ENCODE measurements at places on chromosomes 3 and 15. TPM values are rescaled to one million over a fixed set of nuclear protein-coding genes. Genes with fewer than 3 reads are reported as not detected.
A peak's percentile ranks its signal among the peaks of the same experiment; 100 is the strongest.

TMEM207 gene
- polyA plus RNA-seq = 24.0 TPM

ECE2 gene
- polyA plus RNA-seq = 0.04 TPM

CDHR4 gene
- polyA plus RNA-seq = not detected

ZNF619 gene
- 8.5 TPM for polyA plus RNA-seq

TMEM212 gene
- polyA plus RNA-seq = 0.09 TPM

PPARG gene
- polyA plus RNA-seq = 25.8 TPM

CHRNA7 gene
- 26.2 TPM for polyA plus RNA-seq

SLC7A14 gene
- 2.8 TPM for polyA plus RNA-seq

CCDC191 gene
- polyA plus RNA-seq = 13.4 TPM

MUC20 gene
- 50.5 TPM for polyA plus RNA-seq

ROBO2 gene
- 101 TPM for polyA plus RNA-seq

AQP9 gene
- polyA plus RNA-seq = 0.09 TPM

IGF2BP2 gene
- 94.1 TPM for polyA plus RNA-seq

COLQ gene
- 4.0 TPM for polyA plus RNA-seq

GRCh38 chr3:187743195-187744141, 1.8 kb downstream of the BCL6 start:
- DNase-seq = no peak

GRCh38 chr15:52796753-52797520, 6.8 kb upstream of the ONECUT1 start:
- DNase-seq = no peak

DNA sequence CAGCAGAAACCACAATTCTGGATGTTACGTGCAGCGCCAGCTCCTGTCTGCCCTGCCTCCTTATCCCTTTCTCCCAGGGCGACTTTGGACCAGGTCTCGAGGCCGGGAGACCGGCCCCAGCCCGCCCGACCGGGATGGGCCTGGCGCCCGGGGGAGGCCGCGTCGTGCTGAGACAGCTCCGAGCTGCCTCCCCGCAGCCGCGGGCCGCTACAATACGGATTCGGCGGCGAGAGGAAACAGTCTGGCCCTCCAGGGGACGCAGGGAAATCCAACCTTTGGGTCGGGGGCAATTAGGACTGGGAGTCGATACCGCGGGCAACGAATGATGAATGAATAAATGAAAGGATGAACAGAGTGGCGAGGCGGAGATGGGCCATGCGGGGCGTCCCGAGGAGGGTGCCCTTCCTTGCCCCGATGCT, 537 bp downstream of the GRAMD2A start:
- DNase-seq = no peak

DNA sequence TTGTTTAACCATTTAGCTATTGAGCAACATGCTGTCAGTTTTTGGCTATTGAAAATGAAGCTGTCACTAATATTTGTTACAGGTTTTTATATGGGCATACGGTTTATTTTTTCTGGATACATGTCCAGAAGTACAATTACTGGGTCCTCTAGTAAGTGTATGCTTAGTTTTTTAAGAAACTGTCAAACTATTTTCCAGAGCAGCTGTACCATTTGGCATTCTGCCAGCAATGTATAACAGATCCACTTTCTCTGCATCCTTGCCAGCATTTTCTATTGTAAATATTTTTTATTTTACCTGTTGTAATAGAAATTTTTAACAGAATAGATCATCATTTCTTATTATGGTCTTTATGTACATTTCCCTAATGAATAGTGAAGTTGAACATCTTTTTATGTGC, 658.8 kb downstream of the EDEM1 start:
- no peak for DNase-seq

DNA sequence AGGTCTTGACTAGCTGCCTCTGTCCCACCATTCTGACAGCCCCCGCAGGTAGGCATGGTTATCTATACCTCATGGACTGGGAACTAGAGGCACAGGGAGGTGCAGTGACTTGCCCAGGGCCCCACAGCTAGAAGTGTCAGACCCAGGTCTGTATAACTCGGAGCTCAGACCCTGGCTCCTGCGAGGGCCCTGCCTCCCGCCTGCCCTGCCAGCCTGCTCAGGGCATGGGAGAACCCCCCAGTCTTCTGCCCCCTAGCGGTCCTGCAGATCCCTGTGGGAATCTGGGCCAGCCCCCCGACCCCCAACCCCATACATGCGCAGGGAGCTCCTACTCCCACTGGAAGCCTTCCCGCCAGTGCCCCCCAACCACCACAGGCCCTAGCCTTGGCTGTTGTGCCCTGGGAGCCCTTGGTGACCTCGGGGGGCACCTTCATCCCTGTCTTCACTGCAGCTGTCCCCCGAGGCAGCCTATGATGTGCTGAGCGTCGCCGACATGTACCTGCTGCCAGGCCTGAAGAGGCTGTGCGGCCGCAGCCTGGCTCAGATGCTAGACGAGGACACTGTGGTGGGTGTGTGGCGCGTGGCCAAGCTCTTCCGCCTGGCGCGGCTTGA, 6.9 kb downstream of the ABTB1 start:
- DNase-seq = no peak

DNA sequence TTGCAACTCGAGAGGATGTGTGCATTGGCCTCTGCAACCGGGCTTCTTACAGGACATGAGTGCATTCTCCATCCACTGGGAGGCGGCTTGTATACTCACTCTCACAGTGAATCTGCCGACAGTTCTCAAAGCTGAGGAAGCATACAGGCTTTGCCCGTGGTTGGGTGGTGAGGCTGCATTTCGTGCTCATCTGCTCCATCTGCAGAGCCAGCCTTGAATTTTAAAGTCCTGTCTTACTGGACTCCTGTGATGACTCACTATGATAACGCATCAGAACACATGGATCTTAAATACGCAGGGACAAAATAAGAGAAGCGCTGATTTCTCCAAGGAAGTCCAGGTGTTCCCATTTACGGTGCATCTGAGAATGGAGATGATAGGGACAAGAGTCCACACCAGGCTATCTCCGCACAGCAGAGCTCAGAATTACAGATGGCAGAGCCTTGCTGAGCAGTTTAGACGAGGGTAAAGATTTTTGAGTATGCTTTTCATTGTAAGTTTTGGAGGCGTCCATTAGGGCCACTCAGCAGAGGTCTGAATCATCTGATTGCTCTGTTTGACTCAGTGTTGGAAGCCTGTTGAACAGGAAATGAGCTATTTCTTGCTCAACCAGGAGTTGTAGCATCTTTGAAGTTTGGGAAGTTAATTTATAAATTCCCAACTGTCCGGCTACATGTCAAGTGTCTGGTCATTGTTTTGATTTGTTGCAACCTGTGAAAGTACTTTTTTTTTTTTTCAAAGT, 87.1 kb downstream of the GABRG3 start:
- no peak for DNase-seq

- DNase-seq = no peak
These were observed 87.7 kb downstream of the ATP10A start for GRCh38 chr15:25775317-25775912.

GRCh38 chr3:128334766-128335165, 131.9 kb downstream of the DNAJB8 start:
- no peak for DNase-seq

DNA sequence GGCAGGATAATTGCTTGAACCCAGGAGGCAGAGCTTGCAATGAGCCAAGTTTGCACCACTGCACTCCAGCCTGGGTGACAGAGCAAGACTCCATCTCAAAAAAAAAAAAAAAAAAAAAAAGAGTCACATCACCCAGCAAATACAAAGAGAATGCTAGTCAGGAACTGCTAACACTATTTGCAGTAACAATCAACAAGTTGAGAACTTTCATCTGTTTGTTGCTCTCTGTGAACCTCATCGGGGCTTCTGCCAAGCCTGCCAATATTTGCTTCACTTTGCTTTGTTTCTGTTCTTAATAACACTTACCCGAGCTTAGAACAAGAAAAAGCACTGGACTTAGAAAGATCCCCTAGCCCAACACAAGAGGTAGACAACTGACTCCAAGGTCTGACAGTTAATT, 76.9 kb downstream of the PLCH1 start:
- no peak for DNase-seq

- peak; percentile 62 for DNase-seq
These were observed 5.7 kb upstream of the CNTN6 start for GRCh38 chr3:1087066-1087560.

DNA sequence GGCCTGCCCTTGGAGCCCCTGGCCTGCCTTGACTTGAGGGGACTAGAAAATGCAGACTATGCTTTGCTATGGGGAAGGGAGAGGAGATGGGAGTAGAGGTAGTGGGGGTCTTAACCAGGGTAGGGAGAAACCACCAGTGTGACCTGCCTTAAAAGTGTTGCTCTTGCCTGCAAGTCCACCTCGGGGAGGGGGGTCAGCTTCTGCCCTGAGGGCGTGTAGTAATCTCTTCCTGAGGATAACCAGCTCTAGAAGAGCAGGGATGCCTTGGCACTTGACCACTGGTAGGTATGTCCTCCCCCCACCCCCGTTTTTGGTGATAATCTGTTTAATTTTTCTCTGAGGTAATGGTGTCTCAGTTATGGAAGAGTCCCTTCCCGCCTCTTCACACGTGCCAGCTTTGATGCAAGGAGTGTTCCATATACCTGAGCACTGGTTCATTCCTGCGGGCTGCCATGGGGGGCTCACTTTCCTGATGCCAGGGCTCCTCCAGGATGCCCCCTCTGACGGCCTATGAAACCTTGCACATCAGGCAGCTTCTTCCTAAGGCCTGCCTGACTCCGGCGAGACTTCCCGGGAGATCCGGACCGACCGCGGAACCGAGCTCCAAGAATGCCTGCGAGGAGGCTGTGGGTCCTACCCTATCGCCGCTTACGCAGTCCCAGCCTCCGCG, 780 bp upstream of the P4HTM start:
- DNase-seq = no peak

DNA sequence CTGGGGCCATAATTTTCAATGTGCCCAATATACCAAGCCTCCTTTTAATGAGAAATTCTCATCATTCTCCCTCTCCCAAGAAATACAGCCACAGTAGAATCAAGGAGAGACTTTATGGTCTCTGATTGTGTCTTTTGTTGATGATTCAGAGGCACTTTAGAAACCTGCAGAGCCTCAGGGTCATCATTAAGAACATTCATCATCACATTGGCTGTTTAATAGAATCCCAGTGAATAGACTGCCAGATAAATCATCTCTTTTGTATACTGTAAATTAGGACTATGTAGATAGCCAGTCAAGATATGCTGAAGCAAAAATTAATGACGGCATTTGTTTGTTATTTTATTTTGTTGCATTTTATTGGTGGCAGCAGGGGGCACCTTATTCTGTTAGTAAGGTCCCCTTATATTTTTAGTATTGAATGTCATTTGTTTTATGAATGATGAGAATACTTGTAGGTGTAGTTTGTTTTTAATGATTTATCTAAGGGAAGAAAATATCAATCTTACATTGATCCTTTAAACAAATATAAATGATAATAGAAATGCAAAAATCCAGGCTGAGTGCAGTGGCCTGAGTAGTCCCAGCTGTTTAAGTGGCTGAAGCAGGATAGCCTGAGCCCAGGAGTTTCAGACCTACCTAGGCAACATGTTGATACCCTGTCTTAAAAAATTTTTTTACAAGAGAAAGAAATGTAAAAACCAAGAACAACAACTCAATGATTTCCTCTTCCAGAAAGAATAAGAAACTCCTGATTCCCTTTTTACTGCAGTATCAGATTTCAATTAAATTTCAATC, 138.8 kb downstream of the ZBBX start:
- DNase-seq = no peak

GRCh38 chr15:76114561-76114960, 54.8 kb downstream of the TMEM266 start:
- DNase-seq = no peak

DNA sequence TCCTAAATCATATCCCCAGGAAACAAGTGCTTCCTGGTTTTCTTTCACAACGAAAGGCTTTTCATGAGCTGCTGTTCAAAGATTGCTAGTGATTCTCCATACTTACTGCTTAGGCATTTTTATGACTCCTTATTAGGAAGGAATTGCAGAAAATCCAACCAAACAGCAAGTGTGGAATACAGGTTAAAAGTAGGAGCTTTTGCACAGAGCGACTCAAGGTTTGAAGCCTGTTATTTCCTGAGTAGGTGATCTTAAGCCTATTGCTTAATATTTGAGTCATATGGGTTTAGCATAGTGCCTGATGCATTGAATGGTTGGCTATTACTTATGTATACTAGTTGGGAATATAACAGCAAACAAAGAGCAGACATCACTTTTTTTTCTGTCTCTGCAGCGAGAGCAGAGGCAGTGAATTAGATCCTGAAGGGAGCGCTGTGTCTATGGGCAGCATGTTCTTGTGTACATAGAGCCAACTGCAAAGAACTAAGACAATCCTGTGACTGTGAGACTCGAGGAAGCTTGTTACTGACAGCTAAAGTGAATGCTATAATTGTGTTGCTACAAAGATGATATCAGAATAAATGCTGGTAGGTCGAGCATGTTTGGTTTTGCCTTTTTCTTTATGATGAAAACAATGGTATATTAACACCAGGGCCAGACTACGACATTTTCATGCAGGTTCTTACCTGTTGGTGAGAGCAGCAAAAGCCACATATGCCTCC, 6.3 kb downstream of the TM4SF1 start:
- DNase-seq = no peak

- no peak for DNase-seq
These were observed 287.3 kb upstream of the ADAMTS9 start for GRCh38 chr3:64975147-64975546.

GRCh38 chr3:125128861-125129501, 73.2 kb upstream of the HEG1 start:
- no peak for DNase-seq

DNA sequence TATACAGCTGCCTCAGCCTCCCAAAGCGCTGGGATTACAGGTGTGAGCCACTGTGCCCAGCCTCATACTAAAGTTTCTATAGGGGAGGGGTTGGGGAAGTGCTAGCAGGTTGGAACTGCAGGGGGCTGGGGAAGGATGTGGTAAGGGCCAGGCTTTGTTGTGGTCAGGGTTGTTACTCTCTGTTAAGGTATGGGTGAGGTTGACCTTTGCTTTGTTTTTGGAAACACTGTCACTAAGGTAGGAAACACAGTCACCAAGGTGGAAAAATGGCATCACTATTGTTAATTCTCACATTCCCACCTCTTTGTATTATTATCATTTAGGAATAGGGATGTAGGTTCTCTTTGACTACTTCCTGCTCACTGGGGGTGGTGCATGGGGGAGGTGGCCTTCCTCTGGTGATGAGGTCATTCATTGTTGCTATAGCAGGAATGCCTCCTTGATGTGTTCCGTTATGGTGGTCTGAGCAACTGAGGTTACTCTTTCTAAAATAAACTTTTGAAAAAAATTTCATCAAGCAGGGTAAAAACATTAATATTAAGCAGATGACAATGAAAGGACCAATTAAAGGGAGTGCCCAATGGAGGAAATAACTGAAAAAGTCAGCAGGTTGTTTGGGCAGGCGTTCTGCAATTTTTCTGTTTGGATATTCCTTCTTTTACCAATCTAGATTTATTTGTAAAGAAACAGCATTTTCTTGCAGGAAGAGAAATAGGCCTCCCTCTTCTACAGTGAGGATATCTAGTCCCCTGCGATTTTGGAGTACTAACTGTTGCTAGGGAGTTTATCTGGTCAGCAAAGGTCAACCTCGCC, 150.5 kb downstream of the WDR76 start:
- DNase-seq = no peak

Data from renal pelvis (tissue), 12 donors.